ENCODE measurements at places on chromosomes 16 and 17.

GRCh38 chr17:4938069-4938491 is 1.8 kb downstream of the SLC25A11 start:
- no peak for DNase-seq

GRCh38 chr16:66898207-66898606 is 17.9 kb downstream of the PDP2 start:
- DNase-seq: no peak

GRCh38 chr16:57277586-57277985 is 6.9 kb downstream of the PLLP start:
- DNase-seq: peak; percentile 32

- no peak for DNase-seq
These were observed 7.6 kb downstream of the DNAJA3 start for GRCh38 chr16:4433228-4433627.

DNA sequence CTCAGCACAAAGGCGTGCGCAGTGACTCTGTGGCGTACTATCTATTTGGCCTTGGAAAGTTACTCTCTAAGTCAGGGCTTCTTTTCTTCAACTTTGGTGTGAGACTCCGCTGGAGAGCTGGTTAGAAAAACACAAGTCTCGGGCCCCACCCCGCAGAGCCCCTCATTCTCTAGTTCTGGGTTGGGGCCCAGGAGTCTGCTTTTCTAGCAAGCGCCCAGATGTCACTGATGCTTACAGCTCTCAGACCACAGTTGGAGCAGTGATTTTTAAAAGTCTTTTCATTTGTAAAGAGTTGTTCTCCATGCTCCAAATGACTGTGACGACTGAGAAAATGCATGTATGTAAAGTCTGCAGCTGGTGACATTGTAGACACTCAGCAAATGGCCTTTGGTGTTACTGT is 582.3 kb downstream of the WWOX start:
- DNase-seq: no peak

DNA sequence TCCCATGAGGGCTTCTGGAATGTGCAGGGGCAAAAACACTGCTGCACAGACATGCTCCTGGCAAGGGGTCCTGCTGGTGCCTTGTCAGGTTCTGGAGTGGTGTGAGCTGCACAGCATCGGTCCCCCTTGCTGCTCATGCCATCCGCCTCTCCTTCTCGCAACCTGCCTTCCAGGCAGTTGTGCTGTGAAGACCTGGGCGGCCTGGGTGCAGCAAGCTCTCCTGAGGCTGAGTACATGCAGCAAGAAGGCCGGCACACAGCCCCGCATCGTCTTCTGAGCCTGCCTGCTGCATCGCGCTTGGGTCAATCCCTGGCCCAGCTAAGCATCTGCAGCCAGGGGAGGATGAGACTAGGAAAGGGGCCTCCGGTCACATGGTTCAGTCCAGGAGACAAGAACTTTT is 478 bp upstream of the TRPV1 start:
- no peak for DNase-seq

GRCh38 chr16:8431783-8432182 is 158.5 kb downstream of the TMEM114 start:
- DNase-seq: no peak

DNA sequence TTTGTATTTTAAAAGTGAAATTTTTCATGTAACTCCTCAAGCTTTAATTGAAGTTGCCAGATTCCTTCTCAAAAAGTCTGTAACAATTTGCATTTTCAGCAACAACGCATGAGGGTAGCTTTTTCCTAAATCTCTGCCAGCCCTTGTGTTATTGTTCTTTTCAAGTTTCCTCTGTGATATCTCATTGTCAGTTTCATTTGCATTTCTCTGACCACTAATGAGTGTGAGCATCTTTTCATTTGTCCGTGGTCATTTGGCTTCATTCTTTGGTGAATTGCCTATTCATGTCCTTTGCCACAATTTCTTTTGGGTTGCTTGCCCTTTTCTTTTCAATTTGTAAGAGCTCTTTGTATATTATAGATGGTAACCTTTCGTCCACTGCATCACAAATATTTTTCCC is 68.0 kb upstream of the NKD1 start:
- DNase-seq: no peak

DNA sequence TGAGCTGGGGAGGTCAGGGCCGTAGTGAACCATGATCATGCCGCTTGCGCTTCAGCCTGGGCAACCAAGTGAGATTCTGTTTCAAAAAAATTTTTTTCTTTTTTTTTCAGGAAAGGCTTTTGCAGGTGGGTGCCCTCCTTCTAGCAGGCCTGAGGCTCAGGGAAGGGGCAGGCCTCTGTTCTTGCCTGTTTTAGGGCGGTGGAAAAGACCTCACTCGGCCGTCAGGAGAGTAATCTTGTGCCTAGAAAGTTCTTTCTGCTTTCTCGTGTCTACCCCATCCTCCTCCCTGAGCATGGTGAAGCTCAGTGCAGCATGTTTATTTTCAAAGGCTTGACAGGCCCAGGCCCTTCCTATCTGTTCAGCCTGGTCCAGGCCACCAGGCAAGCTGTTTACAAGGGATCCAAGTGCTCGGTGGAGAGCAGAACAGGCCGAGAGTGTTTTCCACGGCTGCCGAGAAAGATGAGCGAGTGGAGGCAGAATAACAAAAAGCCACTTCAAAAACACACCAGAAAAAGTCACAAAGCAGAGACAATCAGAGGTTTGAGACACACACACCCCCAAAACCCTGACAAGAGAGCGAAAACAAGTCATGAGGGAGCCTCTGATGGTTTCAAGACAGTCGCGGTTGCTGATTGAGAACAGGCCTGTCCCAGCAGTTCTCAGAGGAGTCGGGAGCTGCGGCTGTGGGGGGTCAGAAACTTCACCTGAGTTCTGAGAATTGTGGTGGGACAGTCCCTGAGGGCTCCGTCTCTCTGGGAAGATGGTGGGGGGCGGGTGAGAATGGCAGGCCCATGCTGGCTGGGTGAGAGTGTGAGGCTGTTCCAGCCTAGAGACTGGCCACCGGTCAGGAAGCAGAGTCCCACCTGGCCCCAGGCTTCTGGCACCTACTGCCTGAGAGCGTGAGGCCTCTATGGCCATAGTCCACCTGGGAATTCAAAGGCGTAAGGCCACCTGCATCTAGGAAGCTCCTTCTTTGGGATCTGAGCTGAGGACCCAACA is 37.5 kb upstream of the CCR7 start:
- DNase-seq: peak; percentile 68

DNA sequence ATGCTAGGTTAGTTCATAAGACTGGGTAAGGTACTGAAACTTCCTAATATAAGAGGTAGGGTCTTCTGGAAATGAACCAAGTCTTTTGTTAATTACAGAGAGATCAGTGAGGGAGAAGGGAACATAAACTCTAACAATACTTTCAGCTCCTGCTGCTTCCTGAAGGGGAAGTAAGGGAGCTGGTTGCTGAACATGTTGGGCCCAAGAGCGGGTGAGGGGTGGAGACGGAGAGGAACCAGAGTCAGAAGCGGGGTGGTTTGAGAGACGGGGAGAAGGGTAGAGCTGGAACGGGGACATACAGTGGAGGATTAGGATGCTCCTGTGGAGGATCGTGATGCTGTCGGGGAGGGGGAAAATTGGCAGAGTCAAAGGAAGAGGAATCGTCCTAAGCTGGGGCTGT is 11.5 kb upstream of the ZNF747 start:
- no peak for DNase-seq

DNA sequence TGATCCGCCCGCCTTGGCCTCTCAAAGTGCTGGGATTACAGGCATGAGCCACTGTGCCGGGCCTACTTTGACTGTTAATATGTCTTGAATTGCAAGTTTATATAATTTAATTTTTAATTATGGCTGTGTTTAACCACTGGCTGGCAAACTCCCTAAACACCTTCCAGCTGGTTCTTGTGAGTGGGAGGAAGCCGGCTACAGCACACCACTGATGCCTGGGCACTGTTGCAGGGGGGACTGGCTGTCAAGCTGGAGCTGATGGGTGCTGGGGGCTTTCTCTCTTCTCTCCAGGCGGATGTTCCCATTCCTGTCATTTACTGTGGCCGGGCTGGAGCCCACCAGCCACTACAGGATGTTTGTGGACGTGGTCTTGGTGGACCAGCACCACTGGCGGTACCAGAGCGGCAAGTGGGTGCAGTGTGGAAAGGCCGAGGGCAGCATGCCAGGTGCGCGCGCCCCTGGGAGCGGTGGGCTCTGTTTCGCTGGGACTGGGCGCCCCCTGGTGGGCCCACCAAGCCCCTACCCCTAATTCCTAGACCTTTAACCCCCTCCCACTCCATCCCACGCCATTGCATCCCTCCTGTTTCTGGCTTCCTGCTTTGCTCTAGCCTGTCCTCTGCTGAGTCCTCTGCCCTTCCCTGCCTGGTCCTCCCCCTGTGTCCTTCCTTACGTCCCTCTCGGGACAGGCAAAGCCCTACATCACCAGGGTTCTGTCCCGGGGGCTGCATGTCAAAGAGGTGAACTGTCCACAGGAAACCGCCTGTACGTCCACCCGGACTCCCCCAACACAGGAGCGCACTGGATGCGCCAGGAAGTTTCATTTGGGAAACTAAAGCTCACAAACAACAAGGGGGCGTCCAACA is 9.5 kb downstream of the TBX21 start:
- peak; percentile 36 for DNase-seq

DNA sequence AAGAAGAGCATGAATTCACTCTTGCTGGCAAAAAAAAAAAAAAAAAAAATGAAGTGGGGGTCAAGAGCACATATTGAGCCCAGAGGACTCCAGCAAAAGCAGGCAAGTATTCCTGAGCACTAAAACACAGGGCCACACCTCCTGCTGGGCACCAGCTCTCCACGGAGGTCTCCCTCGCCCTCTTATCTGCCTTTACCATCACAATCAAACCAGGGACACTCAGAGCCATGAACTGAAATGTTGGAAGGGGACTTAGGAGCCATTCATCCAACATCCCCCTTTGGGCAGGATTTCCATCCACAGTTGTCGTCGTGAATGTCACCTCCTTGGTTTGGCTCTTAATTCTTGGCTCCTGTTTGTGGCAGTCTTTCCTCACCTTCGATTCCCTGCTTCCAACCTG is 89.8 kb upstream of the GNAO1 start:
- no peak for DNase-seq

DNA sequence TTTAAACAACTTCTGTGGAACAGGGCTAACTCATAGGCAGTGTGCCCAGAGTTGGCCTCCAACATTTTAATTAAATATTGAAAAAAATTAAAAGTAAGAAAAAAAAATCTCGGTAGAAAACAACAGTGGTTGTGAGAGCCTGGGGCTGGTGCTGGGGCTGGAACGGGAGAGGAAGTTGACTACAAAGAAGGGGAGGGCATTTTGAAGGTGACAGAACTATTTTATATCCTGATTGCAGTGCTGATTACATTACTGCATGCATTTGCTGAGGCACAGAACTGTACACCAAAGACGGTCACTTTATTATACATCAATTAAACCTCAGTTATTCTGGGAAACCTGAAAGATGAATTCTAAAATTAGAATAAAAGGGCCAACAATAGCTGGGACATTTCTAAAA is 142.5 kb downstream of the PARN start:
- no peak for DNase-seq

- no peak for DNase-seq
These were observed 332.0 kb upstream of the MAF start for GRCh38 chr16:79932572-79932971.

GRCh38 chr16:84368308-84368996 is at the start of gene ATP2C2:
Gene ATP2C2 (plus strand): TSS chr16:84368538. CDS start chr16:84368616, 78 bp downstream.
- DNase-seq: no peak

GRCh38 chr16:25210758-25211157 is 6.0 kb upstream of the AQP8 start:
- no peak for DNase-seq

Measured in effector CD4-positive, alpha-beta T cell (primary cell).